CD4-positive, alpha-beta T cell treated with Interleukin-15 for 1 hour (primary cell): ENCODE measurements at places on chromosomes 1 and 21.

DNA sequence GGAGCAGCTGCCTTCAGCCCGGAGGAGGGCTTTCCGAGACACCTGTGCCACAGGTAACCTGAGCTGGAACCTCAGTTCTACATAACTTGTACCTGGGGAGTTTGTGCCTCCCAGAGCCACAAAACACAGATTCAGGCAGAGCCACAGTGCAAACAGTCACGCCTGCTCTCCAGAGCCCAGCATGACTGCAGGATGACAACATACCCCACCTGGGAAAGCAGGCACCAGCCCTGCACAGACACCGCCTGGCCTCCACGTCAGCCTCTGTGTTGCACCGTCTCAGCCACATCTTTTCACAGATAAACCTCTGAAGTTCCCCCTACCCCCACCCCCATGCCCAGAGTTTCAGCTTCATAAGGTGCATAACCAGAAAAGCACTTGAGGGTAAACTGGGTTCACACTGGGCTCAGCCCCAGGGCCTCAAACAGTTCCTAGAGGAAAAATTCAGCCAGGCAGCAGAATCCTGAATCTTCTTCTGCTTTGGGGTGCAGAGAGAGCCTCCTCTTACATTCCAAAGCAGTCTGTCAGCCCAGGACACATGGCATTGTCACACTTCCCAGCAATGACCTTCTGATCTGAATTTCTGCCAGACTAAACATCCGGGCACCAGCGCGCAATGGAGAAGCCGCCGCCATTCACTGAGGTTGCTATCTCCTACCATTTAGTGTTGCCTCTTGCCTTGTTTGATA, 229.5 kb downstream of the TOMM20 start:
- no peak for DNase-seq

DNA sequence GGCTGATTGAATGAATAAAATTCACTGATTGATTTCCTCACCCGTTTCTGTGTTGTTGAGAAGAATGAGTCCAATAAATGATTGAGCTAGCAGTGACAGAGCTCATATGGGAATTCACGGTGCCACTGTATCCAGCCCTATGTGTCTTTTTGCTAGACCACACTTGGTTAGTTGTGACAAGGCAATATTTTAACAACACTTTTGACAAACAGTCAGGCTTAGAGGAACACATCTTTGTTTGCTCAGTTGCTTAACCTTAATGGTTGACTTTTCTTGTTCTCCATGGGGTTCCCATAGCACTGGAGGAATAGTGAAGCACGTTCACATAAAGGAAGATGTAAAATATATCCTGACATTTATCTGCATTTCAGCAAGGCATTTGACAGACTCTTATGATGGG, 273.9 kb upstream of the DEPDC1 start:
- DNase-seq = no peak

DNA sequence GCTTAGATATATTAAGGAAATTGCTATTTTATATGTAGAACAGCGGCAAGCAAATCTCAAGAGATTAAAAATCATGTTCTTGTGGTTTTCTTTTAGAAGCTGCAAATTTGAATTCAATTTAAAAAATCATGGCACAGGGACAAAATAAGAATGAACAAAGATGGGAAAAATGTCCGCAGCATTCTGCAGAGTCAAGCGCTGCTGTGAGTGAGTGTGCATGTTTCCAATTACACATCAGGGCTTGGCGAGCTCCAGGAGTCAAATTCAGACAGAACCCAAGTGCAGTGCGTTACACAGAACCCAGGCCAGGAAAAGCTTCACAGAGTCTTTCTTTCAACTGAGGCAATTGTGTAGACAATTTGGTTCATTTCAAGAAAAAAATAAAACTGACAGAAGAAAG, 33.3 kb upstream of the ERG start:
- DNase-seq = no peak

DNA sequence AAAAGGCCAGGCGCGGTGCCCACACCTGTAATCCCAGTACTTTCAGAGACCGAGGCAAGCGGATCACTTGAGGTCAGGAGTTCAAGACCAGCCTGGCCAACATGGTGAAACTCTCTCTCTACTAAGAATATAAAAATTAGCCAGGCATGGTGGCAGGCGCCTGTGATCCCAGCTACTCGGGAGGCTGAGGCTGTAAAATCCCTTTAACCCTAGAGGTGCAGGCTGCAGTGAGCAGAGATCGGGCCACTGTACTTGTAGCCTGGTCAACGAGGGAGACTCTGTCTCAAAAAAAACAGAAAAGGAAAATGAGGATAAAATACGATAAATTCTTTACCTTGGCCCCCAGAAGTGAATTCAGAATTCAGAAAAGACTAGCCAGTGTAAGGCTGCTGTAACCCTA, 1.6 kb downstream of the TMEM50B start:
- no peak for DNase-seq

DNA sequence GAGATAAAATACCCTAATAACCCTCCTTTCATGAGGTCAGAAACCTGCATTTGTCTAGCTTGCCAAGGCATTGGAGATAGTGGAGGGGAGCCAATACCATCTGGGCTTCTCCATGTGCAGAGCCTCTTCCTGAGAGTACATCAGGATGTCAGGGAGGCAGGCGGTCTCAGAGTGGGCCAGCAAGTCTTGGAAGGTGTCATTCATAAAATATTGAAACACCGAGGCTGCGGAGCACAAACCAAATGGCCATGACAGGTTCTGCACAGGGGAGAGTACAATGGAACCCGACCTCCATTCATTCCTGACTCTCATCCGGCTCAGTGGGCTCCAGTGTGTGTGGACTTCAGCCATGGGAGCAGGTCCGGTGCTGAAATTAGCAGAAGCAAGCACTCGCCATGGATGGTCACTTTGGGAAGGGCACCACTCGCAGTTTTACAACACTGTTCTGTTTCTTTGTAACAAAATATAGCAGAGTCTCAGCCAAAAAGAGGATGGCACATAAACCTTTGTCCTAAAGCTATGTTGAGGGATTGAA, 446.6 kb downstream of the SIPA1L2 start:
- no peak for DNase-seq

DNA sequence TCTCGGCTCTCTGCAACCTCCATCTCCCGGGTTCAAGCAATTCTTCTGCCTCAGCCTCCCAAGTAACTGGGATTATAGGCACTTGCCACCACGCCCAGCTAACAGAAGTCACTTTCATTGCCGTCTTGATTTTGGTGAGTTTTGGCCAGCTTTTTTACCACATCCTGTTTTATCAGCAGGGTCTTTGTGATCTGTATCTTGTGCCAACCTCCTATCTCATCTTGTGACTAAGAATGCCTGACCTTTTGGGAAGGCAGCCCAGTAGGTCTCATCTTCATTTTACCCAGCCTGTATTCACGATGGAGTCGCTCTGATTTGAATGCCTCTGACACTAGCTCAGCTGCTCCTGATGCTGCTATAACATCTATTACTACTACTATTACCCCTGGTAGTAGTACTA, 46.8 kb upstream of the BARHL2 start:
- DNase-seq = no peak

GRCh38 chr1:65026235-65026634, 59.9 kb upstream of the JAK1 start:
- no peak for DNase-seq

DNA sequence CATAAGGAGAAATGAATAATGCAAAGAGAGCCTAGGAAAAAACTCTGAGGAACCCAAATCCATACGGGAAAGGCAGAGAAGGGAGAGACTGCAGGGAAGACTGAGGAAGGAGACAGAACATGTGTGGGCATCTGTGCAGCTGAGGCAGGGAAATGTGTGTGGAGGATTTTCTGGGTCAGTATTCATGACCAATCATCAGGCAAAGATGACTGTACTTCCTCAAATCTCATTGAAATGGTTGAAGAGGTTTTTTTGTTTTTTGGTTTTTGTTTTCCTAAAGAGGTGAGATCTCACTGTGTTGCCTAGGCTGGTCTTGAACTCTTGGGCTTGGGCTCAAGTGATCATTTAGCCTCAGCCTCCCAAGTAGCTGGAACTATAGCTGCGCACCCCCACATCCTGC, 15.7 kb downstream of the DIP2A start:
- no peak for DNase-seq

- no peak for DNase-seq
Measured at GRCh38 chr21:34977333-34977732, 71.8 kb downstream of the RUNX1 start.

GRCh38 chr1:221149111-221149510, 269.9 kb downstream of the HLX start:
- DNase-seq = no peak

- no peak for DNase-seq
Measured at GRCh38 chr1:47569681-47570470, 132.0 kb downstream of the FOXD2 start.
